ENCODE measurements at places on chromosomes 11 and 22.
A peak's percentile ranks its signal among the peaks of the same experiment; 100 is the strongest.

DNA sequence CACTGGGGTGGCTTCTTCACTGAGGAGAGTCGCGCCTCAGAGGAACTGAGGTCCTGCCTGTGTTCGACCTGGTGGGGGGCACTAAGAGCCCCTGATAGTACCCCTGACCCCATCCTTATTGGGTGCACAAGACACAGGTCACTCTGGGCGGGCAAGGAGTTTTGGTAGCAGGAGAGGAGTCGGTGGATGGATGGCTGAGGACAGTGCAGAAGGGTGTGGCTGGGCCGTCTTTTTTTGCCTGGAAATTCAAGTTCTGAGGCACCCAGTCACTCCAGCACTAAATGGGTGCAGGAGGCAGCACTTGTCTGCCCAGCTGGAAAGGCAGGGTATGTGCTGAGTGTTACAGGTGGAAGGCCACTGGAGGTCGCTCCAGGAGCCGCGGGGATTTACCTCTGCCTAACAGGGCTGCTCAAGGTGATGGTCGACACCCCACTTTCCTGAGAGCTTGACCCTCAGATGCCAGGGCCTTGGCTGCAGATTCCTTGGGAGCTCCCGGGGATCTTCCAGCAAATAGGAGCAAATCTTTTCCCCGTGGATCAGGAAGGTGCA is 960 bp downstream of the TSSC4 start:
- no peak for DNase-seq

GRCh38 chr11:62548545-62549335 is 2.1 kb upstream of the AHNAK start:
- no peak for DNase-seq

- DNase-seq = no peak
These were observed 30.6 kb downstream of the SCUBE1 start for GRCh38 chr22:43312608-43313007.

DNA sequence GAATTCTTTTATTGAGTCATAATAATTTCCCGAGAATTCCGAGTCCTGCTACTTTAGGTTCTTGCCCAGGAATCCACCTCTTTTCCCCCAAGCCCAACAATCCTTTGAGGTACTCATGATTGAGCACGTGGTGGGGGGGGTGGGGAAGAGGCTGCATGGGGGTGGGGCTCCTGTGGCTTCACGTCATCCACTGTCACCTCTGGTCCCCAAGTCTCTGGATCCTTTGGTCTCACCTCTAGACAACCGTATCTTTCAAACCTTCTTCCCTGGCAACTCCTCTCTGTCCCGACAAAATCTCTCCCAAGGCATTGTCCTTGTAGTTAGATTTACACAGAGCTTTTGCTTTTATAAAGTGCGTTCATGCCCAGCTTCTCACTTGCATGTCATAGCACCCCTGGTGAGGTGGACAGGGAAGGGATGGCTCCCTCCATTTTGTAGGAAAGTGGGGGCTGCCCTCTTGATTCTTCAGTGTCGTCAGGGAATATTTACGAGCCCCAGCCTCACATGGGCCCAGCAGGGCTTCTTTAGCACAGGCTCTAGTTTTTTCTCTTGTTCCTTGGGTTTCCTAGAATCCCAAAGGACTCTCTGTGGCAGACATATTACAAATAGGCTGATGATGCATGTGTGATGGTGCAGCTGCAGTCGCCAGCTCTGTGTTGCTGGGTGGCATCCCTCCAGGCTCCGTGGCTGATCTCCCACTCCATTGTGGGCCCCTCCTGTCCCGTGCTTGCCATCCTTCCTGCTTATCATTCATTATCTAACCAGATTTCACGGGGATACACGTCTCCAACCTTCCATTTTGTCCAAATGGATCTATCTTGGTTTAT is 8.4 kb downstream of the UCP3 start:
- no peak for DNase-seq

- no peak for DNase-seq
These were observed 2.5 kb upstream of the OR51G1 start for GRCh38 chr11:4926608-4927007.

DNA sequence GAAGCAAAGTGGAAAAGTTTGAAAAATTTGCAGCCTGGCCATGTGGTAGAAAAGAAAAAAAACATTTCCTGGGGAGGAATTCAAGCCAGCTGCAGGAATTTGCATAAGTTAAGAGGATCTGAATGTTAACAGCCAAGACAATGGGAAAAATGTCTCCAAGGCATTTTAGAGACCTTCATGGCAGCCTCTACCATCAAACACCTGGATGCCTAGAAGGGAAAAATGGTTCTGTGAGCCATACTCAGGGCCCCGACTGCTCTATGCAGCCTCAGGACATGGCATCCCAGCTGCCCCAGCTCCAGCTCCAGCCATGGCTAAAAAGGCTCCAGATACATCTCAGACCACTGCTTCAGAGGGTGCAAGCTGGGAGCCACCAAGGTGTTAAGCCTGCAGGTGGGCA is 149.1 kb upstream of the SOX6 start:
- DNase-seq = no peak

- no peak for DNase-seq
These were observed 105.5 kb downstream of the KCNQ1OT1 start for GRCh38 chr11:2594267-2594666.

DNA sequence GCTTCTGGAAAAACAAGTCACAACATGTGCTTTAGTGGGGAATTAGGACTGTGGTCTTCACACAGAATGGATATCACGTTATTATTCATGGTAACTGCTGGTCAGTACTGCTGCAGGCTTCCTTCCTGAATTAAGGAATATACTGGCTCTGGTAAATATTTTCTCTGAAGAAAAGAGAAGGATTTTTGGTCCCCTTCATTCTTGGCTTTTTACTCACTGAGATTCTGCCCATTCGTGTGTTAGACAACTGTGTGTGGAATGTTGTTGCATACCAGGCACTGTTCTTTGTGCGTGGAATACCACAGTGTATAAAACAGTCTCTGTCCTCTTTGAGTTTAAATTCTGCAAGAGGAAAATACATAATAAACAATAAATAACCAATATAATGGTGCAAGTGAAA is 80.3 kb downstream of the ALX4 start:
- no peak for DNase-seq

- DNase-seq = no peak
These were observed 9.2 kb upstream of the MCHR1 start for GRCh38 chr22:40670058-40670457.

DNA sequence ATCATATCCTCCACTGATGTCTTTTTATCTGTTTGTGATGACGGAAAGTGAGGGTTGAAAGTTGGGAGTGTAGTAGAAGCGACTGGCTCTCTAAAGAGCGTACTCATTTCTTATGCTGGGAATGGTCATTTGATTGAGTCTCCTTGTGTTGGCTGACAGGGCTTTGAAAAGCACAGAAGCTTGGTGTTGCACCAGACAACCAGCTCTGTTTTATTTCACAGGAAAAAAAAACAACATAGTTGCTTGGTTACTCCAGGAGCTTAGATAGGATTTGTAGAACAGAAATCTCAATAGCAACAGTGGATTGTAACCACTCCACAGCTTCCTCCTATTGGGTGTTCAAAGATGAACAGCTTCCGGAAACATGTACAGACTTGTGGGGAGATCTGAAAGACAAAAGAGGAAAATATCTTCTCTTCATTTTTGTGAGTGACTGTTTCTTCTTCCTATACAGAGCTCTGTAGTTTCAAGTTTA is 2.7 kb downstream of the RBM14 start:
- DNase-seq = no peak

DNA sequence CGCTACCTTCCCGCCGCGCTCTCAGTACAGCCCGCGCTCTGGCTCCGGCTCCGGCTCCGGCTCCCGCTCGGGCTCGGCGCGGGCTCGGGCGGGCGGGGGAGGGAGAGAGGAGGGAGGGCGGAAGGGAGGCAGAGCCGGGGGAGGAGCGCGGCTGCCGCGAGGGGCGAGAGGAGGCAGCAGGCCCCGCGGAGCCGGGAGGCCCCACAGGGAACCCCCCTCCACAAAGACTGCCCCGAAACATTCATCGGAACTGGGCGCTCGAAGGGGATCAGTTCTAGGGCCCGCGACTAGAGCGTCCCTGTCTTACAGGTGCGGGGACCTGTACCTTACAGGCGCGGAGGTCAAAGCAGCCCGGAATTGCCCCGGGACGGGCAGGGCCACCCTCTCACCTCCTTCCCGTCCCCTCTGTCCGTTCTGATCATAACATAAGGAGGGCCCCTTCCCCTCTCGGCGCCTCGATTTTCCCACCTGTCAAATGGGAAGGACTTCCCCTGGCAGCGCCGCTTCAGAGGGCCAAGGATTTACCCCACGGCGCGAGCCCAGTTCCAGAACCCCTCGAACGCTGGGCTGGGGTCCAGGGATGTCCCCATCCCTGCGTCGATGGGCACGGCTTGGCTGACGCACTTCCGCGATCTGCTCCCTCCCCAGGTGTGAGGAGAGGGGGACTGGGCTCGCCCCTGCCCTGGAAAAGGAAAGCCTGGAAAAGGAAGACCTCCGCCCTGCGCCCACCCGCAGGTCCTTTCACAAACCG is at the start of gene SHISA8:
Gene SHISA8 (minus strand): TSS at position 40 of the 751 bp plus-strand sequence. CDS start 407 bp downstream, outside the sequence.
- no peak for DNase-seq

DNA sequence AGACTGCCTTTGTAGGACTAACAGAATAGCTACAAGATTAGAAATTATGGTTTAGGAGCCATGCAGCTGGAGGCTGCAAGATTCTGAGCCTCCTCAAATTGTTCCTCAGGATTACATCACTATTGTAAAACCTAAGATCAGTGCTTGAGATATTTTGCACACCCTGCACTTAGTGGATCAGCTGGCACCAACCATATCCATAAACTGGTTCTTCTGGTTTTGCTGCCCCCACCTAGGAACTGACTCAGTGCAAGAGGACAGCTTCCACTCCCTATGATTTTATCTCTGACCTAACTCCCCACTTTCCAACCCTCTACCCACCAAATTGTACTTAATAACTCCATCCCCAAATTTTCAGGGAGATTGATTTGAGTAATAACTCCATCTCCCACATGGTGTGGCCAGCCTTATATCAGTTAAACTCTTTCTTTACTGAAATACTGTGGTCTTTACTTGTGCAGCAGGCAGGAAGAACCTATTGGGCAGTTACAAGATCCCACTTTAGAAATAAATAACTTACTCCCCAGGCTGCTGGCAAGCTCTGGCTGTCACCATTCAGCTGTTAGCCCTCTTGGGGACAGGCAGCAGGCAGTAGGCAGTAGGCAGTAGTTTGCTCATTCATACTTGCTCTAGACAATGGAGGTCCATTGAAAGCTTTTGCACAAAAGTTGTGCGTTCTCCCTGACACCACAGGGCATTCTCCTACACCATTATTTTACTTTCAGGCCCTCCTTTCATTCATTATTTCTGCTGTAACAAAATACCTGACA is 119.0 kb downstream of the SLC17A6 start:
- no peak for DNase-seq

DNA sequence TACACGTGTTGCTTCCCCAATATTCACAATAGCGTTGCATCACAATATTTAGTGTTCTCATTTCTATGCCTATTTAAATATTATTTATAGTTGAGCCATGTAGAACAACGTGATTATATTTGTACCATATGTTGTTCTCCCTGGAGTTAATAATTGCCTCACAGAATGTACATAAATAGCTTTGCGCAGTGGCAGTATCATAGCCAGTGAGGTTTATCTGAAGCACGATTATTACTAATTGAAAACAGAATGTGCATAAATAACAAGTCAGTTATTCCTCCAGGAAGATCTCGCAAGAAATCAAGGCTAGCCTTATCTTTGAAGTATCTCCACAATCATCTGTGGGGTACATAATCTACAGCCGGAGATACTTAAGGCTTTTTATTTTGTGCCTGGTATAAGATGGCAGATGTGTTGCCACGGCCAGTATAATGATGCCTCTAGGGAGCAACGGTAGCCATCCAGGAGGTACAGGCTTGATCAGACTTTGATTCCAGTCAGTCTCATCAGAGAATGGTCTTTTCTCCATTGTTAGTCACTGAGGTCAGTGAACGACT is 197.5 kb downstream of the MSANTD4 start:
- DNase-seq = peak; percentile 55

DNA sequence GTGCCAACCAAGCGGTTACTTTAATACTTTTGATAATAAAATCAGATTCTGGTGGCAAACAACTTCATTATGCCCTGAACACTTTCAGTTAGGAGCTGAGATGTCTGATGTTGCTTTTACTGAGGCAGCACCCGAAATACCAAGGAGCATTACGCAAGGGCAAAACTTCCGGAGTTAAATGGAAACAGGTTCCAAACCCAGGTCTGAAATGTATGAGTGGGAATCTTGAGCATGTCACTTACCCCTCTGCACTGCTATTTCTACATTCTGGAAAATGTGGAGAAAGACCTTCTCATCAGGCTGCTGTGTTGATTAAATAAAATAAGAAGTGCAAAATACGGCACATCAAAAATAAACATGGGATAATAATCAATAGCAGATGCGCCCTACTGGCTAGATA is 315.1 kb downstream of the LARGE1 start:
- DNase-seq = peak; percentile 71

- DNase-seq = no peak
These were observed 5.3 kb upstream of the GNB1L start for GRCh38 chr22:19859861-19860510.

DNA sequence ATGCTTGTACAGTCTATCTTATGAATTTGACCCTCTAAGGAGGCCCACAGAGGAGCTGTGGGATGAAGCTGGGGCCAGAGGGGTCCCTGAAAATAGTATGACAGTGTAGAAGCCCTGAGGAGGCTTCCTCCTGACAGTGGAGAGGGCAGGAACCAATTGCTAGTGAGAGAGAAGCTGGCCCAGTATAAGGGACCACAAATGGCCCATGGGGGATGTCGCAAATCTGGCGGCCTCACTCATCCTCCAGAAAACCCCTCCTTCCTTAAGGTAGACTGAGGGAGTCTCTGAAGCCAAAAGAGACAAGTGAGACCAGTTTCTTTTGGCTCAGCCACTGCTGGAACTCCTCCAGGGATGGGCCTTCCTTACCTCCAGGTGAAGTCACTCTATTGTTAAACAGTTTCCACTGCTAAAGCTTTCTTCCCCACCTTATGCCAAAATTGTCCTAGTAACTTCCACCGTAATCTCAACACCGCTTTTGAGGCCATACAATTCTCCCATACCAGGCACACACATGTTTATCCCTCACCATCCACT is 17.8 kb upstream of the CASTOR1 start:
- DNase-seq = no peak

DNA sequence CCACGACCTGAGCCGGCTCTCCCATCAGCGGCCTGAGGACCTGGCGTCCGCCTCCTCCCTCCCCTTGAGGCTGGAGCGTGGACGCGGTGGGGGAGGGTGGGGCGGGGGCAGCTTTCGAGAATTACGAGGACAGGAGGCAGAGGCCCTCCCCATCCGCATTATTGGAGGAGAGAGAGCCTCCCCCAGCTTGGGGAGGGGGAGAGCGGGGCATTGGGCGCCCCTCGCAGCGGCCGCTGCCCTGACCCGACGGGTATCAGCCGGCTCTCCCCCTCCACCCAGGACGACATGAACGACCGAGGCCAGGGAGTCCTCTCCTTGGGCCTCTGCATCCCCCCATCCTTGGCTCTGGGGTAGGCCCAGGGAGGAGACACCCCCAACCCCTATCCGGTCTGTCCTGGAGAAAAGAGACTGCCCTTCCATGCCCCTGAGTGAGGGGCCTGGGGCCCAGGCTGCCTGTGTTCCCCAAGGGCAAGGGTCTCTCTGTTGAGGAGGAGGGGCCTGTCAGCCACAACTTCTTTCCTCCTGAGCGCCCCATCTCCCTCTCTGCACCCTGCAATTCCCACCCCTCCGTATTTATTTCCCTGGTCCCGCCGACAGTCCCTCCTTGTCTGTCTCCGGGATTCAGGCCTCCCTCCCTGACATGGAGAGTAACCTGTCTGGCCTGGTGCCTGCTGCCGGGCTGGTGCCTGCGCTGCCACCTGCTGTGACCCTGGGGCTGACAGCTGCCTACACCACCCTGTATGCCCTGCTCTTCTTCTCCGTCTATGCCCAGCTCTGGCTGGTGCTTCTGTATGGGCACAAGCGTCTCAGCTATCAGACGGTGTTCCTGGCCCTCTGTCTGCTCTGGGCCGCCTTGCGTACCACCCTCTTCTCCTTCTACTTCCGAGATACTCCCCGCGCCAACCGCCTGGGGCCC is 495 bp downstream of the GPR137 start:
- DNase-seq = no peak

Data from fibroblast of skin of left quadriceps (primary cell).